ENCODE measurements at places on chromosomes 13 and 19.

DNA sequence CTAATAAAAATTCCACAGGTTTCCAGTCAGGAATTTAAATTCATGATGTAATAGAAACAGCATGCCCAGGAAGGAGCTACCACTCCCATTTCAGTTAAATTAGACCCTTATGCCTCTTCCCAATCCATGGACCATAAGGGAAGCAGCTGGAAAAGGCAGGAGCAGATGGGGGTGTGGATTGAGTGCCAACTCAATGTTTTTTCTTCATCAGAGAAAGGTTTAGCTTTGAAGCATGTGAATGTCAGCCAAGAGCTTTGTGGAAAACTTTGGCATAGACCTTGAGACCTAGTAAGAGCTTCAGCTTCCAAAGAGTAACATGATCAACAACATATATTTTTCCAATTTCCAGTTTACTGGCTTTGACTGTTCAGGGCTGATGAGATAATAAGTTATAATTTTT is 2139.9 kb downstream of the PCDH9 start:
- no peak for DNase-seq

DNA sequence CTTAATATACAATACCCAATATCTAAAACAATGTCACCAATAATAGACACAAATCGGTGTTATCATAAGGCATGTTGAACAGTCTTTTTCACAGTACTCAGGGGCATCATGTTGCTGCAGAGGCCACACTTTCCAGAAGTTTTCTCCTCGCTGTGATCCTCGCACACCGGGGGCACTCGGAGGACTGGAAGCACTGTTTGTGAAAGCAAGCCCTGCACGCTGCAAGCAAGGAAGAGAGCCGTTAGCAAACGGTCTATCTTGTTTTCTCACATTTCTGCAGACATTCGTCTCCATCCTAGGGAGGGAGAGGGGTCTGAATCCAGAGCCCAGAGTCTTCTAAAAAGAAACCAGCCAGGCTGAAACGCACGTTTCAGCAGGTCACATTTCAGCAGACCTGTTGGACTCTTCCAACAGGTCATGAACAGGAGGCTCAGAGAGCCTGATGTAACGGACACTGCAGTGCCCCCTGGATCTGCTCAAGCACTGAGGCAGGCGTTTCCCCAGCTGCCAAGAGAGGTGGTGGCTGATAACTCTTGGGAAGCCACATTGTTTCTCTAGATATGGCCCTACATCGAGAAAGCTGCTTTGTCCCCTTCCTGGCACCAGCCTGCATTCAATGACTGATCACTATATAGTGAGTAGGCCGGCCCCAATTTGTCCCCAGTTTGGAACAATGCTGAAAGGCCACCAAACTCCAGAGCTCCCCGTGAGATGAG is 43.6 kb downstream of the RUBCNL start:
- no peak for DNase-seq

GRCh38 chr19:39746836-39747529 is 9.2 kb upstream of the CLC start:
- no peak for DNase-seq

GRCh38 chr19:29519146-29519545 is 6.6 kb upstream of the VSTM2B start:
- no peak for DNase-seq

DNA sequence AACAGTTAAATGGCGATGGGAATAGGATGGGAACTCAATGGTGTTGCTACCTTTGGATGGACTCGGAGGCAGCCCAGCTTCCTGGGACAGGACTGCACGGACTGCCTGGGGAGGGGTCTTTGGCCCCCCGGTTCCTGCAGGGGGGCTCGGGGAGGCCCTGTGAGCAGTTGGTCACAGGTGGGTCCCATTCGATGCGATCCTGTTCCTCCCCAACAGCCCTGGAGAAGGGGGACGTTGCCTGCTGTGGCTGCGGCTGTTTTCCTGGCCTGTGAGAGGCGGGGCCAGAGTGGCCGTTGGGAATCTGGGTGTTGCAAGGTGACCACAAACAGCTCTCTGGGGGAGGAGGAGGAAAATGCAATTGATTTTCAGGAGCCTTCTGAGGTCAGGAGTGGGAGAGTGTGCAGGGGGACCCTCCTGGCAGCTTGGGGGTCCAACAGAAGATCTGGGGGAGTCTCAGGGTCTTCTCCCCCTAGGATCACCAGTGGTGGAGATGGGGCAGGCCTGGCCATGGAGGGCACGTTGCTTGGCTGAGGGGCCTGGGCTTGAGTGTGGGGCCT is 1.9 kb upstream of the PLPPR3 start:
- no peak for DNase-seq

- DNase-seq: no peak
These were observed 386.6 kb downstream of the DIAPH3 start for GRCh38 chr13:59776924-59777690.

- DNase-seq: no peak
These were observed 7.5 kb upstream of the B3GLCT start for GRCh38 chr13:31192306-31192705.

GRCh38 chr19:33830264-33830663 is 33.6 kb downstream of the KCTD15 start:
- DNase-seq: no peak

DNA sequence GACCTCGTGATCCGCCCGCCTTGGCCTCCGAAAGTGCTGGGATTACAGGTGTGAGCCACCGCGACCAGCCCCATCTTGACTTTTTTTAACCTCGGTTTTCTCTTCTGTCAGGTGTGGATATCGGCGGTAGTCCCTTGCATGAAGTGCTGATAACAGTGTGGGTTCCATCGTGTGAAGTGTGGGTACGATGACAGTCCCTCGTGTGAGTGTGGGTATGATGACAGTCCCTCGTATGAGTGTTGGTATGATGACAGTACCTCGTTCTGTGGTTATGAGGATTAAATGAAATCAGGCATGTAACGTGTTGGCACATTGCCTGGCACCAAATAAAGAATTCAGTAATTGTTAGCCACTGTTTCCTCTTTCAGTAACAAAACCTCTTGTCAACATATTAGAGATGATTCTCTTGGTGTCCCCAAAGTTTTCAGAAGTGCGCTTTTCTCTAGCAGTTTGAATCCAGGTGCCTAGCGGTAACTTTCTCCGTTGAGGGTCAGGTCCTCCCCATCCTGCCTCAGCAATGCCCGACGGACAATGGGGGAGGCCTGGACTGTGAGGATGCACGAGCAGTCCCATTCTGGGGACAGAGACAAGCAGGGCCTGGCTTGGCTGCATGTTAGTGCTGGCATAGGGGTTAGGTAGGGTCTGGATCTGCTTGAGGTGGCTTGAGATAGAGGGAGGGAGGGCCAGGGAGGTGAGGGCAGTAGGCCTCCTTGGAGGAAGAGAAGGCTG is 15.3 kb downstream of the GATAD2A start:
- no peak for DNase-seq

GRCh38 chr13:61463024-61463423 is 47.4 kb upstream of the PCDH20 start:
- DNase-seq: no peak

DNA sequence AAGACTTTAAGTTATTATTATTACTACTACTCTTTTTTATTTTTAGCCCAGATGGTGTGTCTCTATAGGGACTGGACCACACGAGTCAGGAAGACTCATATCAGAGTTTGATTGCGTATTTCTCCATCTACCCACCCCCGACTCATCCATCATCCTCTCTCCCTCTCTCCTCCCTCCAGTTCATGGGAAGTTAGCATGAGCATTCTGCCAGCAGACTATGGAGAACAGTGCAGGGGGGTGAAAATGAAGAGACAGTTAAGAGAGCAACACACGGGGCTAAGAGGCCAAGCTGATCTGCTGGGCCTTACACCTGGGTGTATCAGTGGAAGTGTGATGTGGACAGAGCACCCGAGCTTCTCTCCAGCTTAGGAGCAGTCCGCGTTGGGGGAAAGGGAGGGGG is 95.0 kb downstream of the UQCRFS1 start:
- DNase-seq: no peak

DNA sequence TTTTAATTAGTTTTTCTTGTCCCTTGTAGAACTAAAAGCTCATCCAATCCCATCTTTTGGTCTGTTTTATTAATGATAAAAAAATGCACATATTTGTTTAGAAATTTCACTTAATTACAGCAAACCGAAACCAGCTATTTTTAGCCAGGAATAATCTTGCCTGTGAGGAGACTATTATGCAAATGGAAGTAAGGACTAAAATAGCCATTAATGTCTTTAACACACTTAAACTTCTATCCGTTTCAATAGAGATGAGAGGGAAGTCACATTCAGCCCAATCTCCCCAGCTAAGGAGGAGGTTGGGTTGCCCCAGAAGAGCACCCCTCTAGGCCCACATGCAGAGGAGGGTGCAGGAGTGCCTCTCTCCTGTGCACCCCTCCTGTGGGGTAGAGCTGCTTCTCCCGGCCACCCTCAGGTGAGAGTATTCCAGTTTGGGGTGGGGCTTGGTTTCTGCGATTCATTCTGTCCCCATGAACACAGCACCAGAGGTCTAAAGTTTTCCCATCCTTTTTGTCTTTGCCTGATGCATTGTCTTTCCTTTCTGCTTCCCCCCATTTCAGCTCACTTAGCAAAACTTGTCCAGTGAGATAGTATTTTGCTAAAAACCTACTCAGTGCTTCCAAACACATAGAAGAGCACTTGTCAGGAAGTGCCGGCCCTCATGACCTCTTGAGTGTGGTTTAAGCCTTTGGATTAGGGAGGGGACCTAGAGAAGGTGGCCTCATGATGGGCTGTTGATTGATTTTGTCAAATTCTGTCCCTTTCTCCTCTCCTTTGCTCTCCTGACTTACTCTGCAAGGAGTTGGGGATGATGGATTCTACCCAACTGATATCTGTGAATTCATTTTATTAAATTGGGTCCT is 28.2 kb downstream of the FGF9 start:
- no peak for DNase-seq

DNA sequence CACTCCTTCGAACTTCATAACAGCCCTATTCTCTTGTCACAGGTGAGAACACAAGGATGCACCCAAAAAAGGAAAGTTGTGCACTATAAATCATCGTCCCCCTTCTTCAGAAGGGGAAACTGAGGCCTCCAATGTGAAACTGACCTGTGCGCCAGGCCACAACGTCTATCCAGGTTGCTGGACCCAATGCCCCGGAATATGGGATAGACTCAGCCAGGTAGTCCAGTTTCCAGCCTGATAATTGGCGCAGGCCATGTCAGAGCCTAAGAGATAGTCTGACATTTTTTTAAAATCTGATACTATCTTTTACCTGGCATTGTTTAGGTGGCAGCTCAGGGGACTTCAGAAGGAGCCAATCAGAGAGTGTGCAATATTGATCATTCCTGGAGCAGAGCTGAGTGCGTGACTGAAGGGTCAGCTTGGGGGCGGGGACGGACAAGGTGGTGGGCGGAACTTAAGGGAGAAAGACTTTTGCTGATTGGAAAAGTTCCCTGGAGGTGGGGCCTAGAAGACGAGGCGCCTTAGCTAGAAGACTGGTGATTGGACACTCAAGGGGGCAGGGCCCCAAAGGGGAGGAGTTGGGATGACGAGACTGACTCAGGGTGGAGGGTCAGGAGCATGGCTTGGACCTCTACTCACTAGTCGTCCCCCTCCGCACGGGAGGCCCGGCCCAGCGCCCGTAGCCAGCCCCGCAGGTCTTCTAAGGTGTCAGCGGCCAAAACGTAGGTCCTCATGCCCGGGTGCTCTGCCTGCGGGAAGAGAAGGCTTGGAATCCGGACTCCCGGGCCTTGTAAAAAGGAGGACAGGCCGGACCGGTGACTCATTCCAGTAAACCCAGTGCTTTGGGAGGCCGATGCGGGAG is 8.5 kb downstream of the PLEKHA4 start:
- DNase-seq: no peak
